ENCODE measurements at places on chromosomes 1 and 21.

- DNase-seq: no peak
These were observed 126.2 kb downstream of the LACTBL1 start for GRCh38 chr1:22846458-22846857.

DNA sequence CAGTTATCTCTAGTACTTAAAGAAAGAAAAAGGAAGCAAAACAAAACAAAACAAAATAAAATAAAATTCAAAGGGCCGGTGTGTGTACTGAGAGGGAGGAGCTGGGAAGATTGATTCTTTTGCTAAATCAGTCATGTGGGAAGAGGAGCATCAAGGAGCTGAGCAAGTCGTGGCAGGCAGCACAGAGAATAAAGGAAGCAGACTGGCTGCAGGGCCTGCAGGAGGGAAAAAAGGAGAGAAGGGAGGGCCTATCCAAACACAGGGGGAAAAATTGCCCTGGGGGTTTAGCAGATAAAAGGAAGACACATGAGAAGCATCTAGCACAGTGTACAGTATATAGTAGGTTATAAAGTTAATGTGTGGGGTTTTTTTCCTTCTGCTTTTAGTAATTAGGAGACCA is 27.6 kb downstream of the AGO4 start:
- DNase-seq: no peak

GRCh38 chr1:203172184-203173010 is 3.2 kb downstream of the MYBPH start:
- peak; percentile 24 for DNase-seq

- peak; percentile 67 for DNase-seq
These were observed 124.4 kb downstream of the HUNK start for GRCh38 chr21:31997191-31997590.

- DNase-seq: no peak
These were observed at the start of gene CYP4X1 for GRCh38 chr1:47023268-47024140. CYP4X1 (plus strand) TSS chr1:47023669; CDS start chr1:47023818, 149 bp downstream.

DNA sequence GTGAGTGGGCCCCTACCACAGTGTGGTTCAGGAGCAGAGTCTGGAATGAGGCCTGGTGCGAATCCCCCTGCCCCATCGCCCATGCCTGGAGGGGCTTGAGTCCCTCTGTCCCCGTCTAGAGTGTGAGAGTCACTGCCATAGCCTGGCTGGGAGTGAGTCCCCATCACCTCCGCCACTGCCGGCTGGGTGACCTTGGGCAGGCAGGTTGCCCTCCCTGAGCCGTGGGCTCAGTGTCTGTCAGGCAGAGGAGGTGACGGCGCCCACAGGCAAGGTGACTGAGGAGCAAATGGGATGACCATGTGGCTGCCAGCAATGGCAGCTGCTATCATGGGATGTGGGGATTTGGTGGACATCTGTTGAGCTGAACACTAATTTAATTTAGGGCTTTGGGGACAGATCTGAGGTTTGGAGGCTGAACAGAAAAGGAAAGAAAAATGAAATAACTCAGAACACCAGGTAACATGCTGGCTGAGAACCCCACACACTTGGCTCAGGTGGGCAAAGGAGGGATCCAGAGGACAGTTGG is 38.1 kb upstream of the GPR153 start:
- DNase-seq: no peak

DNA sequence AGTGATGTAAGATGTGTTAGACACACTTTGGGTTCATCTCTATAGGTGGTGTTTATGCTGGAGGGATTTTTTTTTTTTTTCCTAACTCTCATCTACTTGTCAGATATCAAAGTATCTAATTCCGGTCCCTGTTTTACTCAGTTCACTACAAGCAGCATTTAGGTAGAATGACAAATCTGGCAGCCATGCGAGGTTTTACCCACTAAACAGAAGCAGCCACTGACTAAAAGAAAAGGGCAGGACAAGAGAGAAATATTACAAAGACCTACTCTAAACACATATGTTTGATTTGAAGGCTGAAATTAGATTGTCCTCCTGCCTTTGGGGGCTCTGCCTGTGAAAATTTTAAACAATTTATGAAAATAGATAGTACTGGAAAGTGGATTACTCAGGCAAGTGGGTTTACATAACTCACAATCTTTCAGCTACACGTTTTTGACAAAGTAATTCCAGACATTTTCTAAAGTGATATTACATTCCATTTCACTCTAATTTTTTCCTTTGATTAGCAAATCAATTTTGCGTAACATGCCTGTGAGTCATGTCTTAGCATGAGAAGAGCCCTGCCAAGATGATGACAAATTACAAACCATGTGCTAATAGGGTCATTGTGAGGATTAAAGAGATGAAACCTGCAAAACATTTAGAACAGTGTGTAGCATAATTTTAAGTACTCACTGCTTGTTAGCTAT is 172.6 kb downstream of the PLA2G4A start:
- no peak for DNase-seq

- DNase-seq: no peak
These were observed 437.4 kb downstream of the CAMTA1 start for GRCh38 chr1:7222695-7223015.

DNA sequence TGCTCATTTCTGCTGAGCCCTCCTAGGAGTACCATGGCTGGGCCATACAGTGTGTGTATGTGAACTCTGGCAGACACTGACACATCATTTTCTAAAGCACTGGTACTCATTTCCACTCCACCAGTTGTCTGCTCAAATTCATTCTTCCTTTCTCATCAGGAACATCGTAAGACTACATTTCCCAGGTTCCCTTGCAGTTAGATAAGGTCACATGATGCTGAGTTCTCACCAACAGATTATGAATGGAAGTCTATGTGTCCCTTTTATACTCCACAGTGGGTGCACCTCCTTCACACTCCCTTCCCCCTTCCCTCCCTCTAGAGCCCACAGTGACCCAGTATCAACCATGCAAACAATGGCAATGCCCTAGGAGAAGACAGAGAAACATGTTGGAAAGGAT is 38.3 kb upstream of the PAX7 start:
- DNase-seq: no peak

Measured in hindlimb muscle (tissue), 1 donor.